ENCODE measurements at places on chromosomes 5 and 9.

DNA sequence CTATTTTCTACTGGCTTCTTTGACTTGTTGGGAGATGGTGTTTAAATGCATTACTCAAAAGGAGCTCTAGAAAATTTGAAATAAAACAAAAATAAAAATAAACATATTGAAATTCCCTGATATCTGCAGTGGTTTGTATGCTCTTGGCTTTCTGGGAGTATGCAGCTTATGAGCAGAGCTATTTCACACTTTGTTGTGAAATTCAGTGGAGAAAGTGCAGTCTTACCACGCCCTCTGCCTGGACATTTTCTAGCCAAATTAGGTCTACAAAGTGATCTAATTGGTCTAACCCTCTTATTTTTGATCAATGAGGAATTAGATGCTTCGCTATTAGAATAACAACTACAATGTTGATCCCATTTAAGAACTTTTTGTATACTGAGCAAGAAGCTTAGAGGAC is 66.8 kb downstream of the INSYN2B start:
- no peak for DNase-seq

- no peak for DNase-seq
Observed at GRCh38 chr5:128539038-128539429, 989 bp upstream of the FBN2 start.

DNA sequence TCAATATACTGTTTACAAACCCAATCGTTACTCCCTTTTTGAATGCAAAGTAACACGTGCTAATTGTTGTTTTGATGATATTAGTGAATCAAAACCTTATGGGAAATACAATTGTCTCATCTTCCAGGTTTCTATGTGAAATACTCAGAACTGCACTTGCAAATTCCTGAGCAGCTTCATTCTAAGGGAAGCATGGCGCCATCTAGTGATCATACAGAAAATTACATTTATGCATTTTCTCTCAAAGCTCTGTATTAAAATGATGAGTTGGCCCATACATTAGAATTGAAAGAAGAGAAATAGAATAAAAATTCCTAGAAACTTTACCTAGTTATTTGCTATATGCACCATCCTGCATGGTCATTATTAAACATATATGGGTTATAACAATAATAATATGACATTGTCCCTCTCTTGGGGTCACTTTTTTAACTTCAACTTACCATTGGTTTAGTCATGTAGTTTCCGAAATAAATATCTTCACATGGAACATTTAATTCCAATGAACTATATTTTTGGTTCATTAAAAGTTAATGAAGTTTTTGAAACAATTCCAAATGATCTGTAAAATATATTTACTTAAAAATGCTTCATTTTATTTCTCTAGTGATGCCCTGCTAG is 220.0 kb downstream of the PDE4D start:
- peak; percentile 4 for DNase-seq

DNA sequence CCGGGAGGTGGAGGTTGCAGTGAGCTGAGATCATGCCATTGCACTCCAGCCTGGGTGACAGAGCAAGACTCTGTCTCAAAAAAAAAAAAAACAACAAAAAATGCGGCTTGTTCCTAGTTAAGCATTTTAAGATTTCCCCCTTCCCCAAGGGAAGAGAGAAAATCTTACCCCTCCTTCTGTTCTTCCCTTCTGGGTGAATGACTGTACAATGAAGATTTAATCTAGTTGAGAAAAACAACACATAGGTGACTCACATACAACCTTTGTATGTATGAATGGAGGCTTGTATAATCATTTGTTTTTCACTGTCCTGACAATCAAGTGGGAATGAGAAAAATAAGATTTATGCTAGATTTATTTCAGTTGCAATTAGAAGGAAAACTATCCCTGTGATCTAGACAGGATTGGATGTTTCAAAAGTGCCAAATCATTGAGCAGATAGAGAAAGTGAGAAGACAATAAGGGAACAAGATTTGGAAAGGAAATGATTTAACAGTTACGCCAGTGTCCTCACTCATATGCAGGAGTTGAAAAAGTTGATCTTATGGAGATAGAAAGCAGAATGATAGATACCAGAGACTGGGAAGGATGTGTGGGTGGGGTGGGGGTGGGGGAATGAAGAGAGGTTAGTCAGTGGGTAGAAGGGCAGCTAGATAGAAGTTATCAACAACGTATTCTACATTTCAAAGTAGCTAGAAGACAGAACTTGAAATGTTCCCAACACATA is 16.7 kb downstream of the GDA start:
- no peak for DNase-seq

DNA sequence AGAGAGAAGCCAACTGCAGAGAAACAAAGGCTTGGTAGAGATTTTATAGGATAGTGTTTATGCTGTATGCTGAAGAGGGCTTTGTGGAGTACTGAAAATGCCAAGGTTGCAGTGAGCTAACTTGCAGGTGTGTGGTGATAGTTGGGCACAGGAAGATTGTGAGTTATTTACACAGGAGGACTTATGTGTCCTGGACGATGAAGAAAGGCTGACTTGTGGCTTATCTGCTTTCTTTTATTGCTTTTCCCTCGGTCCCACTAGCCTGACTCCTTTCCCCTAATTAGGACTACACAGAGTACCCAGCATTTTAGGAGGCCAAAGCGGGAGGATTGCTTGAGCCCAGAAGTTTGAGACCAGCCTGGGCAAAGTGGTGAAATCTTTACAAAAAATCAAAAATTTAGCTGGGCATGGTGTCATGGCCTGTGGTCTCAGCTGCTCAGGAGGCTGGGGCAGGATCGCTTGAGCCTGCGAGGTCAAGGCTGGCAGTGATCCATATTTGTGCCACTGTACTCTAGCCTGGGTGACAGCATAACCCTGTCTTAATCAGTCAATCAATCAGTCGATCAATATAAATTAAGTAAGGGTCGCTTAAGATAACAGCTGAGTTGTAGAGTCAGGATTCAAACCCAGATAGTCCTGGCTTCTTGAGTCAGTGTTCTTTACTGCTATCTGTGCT is 61.9 kb downstream of the UBE2R2 start:
- DNase-seq: no peak

- no peak for DNase-seq
Observed at GRCh38 chr9:116099821-116100220, 53.8 kb upstream of the PAPPA start.

DNA sequence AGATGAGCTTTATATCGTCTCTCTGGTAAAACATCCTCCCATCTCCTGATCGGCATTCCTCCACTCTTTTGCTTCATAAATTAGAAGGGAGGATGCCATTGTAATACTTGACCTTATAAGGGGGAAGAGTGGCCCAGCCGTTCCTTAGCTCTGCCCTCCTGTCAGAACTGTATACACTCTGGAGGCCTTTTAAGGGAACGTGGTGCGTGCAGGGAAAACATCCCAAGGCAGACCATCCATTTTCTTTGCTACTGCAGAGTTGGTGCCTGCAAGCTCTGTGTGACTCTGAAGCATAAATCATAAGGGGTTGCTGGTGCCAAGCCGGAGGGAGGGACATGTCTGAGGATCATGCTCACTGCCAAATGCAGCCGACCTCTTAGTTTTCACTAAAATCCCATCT is 90.4 kb downstream of the PGM5 start:
- peak; percentile 6 for DNase-seq

DNA sequence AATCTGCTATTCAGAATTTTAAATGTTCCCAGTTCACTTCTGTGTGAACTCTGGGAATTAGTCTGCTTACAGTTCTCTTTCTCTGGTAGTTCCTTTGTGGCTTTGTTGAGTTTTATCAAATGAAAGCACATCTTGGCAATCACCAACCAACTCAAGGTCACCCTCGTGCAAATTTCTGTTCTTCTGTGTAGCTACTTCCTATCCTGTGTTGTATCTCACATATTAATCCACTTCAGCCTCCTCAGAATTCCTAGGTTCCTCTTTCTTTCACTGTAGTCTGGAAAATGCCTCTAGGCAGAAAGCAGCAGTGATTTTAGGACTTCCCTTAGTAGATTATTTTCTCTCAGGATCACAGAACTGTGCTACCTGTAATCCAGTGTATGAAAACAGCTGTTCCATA is 100.3 kb downstream of the AUH start:
- DNase-seq: no peak

DNA sequence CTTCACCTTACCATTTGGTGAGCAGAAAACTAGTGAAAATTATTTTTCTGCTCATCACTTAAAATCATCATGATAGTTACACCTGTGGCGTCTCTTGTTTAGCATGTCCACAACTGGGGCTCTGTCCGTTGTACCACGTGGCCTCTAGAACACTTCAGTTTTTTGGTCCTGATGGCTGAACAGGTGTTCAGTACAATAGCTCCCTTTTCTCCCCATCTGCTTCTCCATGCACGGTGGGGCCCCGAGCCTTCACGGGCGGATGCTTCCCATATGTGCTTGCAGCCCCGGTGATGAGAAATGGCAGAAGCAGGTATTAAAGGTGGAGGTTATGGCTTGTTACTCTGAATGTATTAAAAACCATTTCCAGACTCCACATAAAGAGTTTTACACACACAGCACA is 304.1 kb downstream of the CWC27 start:
- DNase-seq: no peak

DNA sequence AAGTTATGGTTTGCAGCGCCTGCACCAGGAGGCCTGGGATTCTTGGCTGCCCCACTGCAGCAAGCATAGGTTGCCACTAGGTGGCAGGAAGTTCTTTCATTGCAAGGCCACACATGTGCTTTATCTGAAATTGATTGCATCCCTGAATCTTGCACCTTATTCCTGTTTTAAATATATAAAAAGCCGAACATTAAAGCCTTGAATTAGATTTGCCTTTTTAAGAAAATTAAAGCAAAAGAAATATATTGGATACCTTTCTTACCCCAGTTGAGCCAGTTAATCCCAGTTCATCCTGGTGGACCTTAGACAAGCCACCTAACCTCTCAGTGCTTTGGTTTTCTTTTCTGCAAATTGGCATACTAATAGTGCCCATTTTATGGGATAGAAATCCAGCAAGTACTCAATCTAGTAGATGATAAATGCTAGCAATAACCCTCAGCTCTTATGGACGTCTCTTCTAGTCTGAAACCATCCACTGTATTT is 6.3 kb upstream of the TRMT10B start:
- DNase-seq: peak; percentile 83

DNA sequence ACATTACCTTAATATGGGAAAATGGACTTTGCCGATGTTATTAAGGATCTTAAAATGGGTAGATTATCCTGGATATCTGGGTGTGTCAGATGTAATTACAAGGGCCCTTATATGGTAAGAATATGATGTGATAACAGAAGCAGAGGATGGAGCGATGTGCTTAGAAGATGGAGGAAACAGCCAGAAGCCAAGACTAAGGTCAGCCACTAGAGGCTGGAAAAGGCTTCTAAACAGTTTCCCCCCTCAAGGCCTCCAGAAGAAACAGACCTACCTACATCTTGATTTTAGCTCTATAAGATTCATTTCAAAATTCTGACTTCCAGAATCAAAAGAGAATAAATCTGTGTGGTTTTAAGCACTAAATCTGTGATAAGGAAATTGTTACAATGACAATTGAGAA is 131.9 kb downstream of the CAAP1 start:
- DNase-seq: no peak

DNA sequence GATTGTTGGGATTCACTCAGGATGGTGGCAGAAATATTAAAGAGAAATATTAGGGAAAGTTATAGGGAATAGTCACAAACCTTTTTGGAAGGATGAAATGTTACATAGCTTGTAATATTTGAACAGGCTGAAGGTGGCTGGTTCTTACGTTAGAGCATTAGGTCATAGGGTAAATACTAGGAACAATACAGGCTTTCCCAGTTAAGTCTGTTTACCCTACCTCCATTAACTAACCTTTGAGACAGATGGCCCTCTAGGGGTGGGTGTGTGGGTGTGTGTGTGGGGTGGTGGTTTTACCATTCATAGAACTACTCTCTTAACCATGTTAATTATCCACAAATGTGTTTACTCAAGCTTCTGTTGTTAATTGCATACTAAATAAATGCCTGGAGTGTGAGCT is 94.3 kb upstream of the STK32A start:
- DNase-seq: no peak

DNA sequence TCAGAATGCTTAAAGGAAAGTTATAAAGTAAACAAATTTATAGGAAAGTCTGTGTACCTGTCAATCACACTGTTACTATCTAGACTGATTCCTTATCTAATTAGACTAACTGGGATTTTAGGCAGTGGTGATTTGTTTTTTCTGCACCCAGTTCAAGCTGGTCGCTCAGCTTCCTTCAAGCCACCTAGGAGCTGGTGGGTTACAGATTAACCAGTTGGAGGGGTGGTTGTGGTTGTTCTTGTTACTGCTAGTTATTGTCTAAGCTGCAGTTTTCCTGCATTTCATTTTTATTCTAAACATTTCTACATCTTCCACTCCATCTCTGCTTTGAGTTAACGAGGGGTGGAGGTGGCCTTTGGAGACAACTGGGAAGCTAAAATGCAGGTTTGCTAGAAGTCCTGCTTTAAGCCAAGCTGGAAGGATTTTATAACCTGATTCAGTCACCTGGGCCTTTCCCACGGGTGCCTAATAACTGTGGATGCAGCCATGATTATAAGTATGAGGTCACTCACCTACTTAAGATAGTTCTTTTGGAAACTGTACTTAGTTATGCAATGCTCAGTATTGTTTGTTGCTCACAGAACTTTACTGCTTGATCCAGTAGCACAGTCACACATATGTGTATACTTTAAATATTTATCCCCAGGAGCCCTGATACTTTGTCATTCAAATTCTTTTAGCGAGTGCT is 303.9 kb upstream of the DAP start:
- DNase-seq: no peak

GRCh38 chr5:141804475-141804874 is 73.7 kb downstream of the PCDH1 start:
- DNase-seq: no peak

- DNase-seq: no peak
Observed at GRCh38 chr5:145633474-145633873, 201.7 kb downstream of the PRELID2 start.

- no peak for DNase-seq
Observed at GRCh38 chr9:134949681-134950385, 32.1 kb upstream of the FCN1 start.

Data from hepatic stellate cell (primary cell).